ENCODE measurements at places on chromosomes 4 and X.

DNA sequence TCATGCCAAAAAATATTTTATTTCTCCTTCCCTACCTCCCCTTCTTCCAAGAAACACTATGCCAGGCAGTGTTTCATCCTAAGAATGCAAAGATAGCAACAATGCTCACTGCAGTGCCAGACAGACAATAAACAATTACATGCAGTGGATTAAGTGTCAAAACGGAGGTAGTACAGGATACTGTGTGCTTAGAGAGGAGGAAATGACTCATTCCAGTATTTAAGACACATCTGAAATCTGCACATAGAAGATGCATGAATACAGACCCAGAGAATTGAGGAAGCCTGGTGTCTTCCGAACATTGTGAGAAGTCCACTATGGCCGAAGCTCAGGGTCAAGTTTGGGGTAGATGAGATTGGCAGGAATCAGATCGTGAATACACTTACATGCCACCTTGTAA, 326.4 kb downstream of the PPP3CA start:
- DNase-seq = no peak

- no peak for DNase-seq
Measured at GRCh38 chr4:69750346-69750745, 10.1 kb downstream of the SULT1B1 start.

GRCh38 chr4:106898621-106899230, 137.4 kb downstream of the DKK2 start:
- DNase-seq = no peak

DNA sequence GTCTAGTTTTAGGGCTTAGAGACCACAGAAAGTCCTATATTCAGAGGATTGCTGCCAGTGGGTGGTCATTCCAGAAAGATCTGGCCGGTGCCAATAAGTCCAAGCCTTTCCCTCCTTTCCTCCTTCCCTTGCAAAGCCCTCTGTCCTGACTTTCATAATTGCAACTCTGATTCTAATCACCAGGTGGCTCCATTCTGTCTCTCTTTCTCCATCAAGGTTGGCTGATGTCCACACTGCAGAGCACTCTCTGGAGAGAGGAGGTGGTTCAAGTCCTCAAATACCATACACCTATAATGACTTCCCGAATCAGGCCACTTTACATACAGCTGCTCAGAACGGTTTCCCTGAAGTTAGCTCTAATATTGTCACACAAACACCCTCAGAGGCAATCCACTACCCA, 22.4 kb upstream of the ARMCX4 start:
- no peak for DNase-seq

GRCh38 chr4:77473509-77473908, 132.1 kb upstream of the CXCL13 start:
- no peak for DNase-seq

DNA sequence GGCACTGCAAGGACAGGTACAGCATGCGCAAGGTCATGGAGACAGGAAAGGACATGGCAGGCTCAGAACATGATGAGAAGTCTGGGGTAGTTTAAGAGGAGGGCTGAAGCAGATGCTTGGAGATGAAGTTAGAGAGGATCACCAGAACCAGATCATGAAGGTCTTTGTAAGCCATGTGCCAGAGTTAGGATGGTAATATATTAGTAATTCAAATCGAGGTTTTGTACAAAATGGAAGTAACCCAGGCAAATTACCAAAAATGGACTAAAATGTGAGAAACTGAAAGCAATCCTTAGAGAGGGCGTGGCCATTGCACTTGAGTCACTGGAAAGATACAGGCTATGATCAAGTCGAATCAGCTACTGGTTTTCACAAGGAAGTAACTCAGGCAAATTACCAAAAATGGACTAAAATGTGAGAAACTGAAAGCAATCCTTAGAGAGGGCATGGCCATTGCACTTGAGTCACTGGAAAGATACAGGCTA, 13.5 kb downstream of the RXFP1 start:
- DNase-seq = no peak

DNA sequence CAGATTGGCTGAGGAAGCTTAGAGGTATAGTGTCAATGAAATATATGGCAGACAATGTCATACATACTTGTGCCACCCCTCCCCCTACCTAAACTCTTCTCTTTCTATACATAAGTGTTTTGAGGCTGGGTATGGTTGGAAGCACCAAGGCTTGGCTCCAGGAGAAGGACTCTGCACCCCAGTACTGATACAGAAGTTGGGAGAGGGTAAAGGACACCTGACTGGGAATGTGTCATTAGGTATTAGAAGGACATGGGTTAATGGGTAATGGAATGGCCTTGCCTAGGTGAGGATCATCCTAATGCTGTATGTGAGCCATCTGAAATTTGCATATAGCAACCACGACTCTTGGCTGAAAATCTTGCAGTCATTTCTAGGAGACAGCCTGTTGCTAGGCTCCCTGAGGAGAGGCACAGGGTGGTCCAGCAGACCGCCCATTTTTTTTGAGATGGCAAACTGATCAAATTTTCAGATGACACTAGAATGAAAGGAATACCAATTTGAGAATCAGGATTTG, 26.8 kb upstream of the AP1S2 start:
- DNase-seq = no peak
